Endothelial cell (in vitro differentiated cells): ENCODE measurements at places on chromosomes 5 and 9.

GRCh38 chr9:120730654-120731514, 16.6 kb upstream of the MEGF9 start:
- H3K27ac ChIP-seq: no peak overlapping the region
- H3K36me3 ChIP-seq: no peaks in the 10 kb centered on the region
- DNase-seq: no peak
- no peaks in the 10 kb centered on the region for H3K27me3 ChIP-seq
- no peaks in the 10 kb centered on the region for H3K4me1 ChIP-seq

GRCh38 chr5:155839251-155840037, 487.5 kb upstream of the SGCD start:
- no peak overlapping the region for H3K4me3 ChIP-seq
- no peaks in the 10 kb centered on the region for H3K36me3 ChIP-seq
- no peak overlapping the region for H3K27ac ChIP-seq
- H3K27me3 ChIP-seq: no peaks in the 10 kb centered on the region
- DNase-seq: no peak

GRCh38 chr5:131863700-131864099, 66.9 kb upstream of the FNIP1 start:
- H3K27ac ChIP-seq: no peak overlapping the region
- H3K4me3 ChIP-seq: no peak overlapping the region
- H3K36me3 ChIP-seq: no peaks in the 10 kb centered on the region
- no peaks in the 10 kb centered on the region for H3K4me1 ChIP-seq
- DNase-seq: no peak
- peaks cover 2% of the 10 kb centered on the region for H3K27me3 ChIP-seq

GRCh38 chr5:168291342-168291963, at the start of gene WWC1:
WWC1 (plus strand) TSS chr5:168291645; CDS start chr5:168292153, 508 bp downstream.
- peak; percentile 53 for DNase-seq
- peaks cover 28% of the 10 kb centered on the region for H3K27me3 ChIP-seq
- peaks cover 5% of the 10 kb centered on the region for H3K4me1 ChIP-seq
- H3K4me3 ChIP-seq: peak within 1 kb of the TSS; percentile 92
- no peaks in the 10 kb centered on the region for H3K36me3 ChIP-seq

DNA sequence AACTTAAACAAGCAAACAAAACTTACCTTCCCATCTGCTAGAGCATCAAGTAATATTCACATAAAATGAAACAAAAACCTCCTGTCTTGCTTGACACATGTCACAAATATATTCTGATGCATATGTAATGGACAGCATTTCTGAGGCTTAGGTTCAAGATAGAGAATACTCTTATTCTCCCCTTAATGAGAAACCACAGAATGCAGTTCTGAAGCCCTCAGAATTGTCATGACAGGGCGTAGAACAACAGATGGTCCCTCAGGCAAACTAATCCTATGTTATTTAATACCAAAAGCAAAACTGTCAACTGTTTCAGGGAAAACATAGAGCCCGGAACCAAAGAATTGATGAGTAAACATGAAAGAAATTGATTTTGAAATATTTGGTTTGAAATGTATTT, 229.9 kb upstream of the RIOK2 start:
- H3K27me3 ChIP-seq: no peaks in the 10 kb centered on the region
- no peak for DNase-seq
- no peak overlapping the region for H3K27ac ChIP-seq
- H3K4me3 ChIP-seq: no peak overlapping the region

GRCh38 chr5:40046792-40047191, 622.0 kb upstream of the DAB2 start:
- no peak overlapping the region for H3K27ac ChIP-seq
- no peaks in the 10 kb centered on the region for H3K27me3 ChIP-seq
- H3K36me3 ChIP-seq: no peaks in the 10 kb centered on the region
- no peak for DNase-seq

DNA sequence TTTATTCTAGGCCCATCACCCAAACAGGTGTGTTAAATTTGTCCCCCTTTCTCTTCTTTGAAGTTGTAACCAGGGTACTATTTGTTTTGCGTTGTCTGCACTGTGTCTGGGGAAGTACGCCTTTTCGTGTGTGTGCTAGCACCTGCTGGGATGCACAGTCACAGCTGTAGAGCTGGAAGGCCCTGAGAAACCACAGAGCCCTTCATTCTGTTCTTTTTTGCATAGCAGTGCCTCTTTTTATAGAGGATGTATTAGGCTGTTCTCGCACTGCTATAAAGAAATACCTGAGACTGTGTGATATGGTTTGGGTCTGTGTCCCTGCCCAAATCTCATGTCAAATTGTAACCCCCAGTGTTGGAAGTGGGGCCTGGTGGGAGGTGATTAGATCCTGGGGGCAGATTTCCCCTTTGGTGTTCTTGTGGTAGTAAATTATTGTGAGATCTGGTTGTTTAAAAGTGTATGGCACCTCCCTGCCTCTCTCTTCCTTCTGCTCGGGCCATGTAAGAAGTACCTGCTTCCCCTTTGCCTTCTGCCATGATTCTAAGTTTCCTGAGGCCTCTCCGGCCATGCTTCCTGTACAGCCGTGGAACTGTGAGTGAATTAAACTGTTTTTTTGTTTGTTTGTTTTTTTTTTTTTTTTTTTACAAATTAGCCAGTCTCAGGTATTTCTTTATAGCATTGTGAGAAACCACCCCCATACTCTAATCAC, 14.0 kb downstream of the SEC61B start:
- H3K4me3 ChIP-seq: no peak overlapping the region
- no peak for DNase-seq
- peaks cover 24% of the 10 kb centered on the region for H3K4me1 ChIP-seq
- peak overlapping the region; percentile 77 for H3K27ac ChIP-seq

GRCh38 chr9:136757751-136758140, 297 bp downstream of the LCN8 start:
- H3K4me1 ChIP-seq: no peaks in the 10 kb centered on the region
- H3K4me3 ChIP-seq: no peak overlapping the region
- peaks cover 12% of the 10 kb centered on the region for H3K27me3 ChIP-seq
- no peak overlapping the region for H3K27ac ChIP-seq
- H3K36me3 ChIP-seq: peaks cover 3% of the 10 kb centered on the region
- DNase-seq: no peak

DNA sequence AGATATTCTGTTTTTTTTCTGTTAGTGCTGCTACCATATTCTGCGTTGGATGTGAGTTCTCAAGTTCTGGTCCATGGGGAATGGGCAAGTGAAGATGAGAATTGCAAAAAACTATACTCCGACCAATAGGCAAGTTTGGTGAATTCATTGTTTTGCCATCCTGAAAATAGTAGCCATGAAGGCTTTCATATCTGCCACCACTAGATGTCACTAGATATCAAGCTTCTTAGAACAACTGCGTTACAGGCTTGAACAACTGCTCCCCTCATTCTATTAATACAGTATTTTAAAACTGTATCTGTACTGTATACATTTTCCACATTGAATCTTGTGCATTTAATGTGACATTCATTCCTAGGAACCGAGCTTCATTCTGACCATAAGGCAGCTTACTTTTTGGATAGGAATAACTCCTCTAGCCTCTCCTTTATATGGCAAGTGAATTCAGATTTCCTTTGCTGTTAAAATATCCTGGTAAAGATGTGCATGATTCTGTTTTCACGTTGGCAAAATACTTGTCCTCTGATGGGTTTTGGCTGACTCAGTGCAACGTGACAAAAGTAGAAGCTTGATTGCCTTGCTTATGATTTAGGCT, 163.6 kb downstream of the SREK1 start:
- no peak overlapping the region for H3K27ac ChIP-seq
- peaks cover 2% of the 10 kb centered on the region for H3K4me1 ChIP-seq
- H3K36me3 ChIP-seq: no peaks in the 10 kb centered on the region
- no peak overlapping the region for H3K4me3 ChIP-seq

- H3K4me3 ChIP-seq: no peak overlapping the region
- peaks cover 3% of the 10 kb centered on the region for H3K27me3 ChIP-seq
- no peak for DNase-seq
- H3K27ac ChIP-seq: no peak overlapping the region
Observed at GRCh38 chr5:35146406-35146805, 83.9 kb downstream of the PRLR start.

GRCh38 chr9:7394002-7394774, 405.4 kb downstream of the DMAC1 start:
- no peaks in the 10 kb centered on the region for H3K36me3 ChIP-seq
- H3K4me1 ChIP-seq: no peaks in the 10 kb centered on the region
- peaks cover 2% of the 10 kb centered on the region for H3K27me3 ChIP-seq
- no peak overlapping the region for H3K4me3 ChIP-seq

- H3K27ac ChIP-seq: no peak overlapping the region
- no peak for DNase-seq
- no peaks in the 10 kb centered on the region for H3K4me1 ChIP-seq
Observed at GRCh38 chr9:91296354-91296753, 65.4 kb downstream of the AUH start.

GRCh38 chr5:137342764-137343163, 156.4 kb downstream of the SPOCK1 start:
- H3K4me1 ChIP-seq: peaks cover 26% of the 10 kb centered on the region
- no peak overlapping the region for H3K27ac ChIP-seq
- H3K36me3 ChIP-seq: no peaks in the 10 kb centered on the region
- H3K4me3 ChIP-seq: no peak overlapping the region

DNA sequence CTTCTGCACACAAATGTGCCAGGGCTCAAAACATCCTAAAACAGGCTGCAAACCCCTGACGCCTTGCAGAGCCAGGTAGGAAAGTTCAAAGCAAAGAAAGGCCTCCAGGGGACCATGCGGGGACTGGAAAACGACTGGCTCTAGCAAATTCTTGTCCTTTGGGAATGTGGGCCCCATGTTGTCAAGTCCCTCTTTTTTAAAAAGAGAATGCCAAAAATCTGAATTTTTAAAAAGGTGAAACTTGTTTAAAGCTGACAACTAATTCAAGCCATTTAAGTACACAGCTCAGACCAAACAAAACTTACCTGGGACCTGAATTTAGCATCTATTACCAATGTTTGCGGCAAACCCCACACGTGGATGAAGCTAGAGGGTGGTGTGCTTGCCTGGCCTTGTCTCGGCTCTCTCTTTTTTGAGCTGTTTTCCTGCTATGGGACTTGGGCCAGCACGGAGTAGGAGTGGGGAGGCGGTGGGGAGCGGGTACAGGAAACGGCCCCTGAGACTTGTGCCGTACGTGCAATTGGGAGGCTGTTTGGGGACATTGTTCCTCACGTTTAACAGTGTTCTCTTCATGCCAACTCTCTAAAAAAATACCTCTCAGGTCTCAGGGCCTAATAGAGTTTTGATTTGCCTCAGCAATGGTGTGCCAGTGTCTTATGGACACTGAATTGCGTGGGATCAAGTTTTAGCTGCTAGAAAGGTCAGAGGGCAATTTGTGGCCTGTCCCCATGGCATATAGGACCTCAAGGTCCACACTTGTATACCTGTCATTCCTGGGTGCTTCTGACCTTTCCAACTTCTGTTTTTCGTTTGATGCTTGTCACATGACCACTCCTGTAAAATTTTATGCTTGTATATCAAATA, 15.1 kb upstream of the PHF19 start:
- no peak overlapping the region for H3K27ac ChIP-seq
- H3K4me1 ChIP-seq: no peaks in the 10 kb centered on the region
- H3K4me3 ChIP-seq: no peak overlapping the region
- H3K27me3 ChIP-seq: peaks cover 10% of the 10 kb centered on the region
- no peaks in the 10 kb centered on the region for H3K36me3 ChIP-seq
- no peak for DNase-seq

DNA sequence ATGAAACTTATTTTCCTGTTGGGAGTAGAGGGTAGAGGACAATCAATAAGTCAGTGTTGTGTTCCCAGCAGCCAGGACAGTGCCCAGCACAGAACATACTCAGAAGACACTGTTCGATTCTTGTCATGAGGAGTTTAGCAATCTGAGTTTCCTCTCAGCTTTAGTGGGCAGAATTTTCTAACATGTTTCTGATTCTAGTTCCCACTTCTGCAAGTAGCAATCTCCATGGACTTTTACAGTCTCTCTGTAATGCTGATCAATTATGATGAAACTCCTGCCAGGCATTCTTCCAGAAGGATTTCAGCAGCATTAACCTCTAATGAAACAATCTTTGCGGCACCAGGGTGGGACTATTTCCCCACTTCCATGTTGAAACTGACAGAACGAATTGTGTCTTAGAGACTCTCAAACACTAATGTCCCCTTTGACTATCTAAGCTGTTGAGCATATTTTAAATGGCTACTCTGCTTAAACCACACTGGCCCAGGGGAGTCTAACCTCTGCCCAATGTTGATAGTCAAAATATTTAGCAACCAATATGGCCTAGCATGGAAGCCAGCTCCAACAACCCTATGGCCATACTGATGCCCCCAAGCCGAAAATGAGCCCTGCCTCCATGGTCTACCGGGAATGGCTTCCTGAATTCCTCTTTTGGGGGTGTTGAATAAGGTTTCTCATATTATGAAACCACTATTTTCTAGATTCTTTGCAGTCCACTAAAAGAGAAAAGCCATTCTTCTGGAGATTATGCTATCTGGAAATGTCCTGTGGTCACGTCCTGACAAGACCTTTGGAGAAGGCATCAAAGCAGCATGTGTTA, 484.3 kb downstream of the BNC2 start:
- H3K27ac ChIP-seq: no peak overlapping the region
- H3K27me3 ChIP-seq: peaks cover 2% of the 10 kb centered on the region
- DNase-seq: no peak
- H3K36me3 ChIP-seq: no peaks in the 10 kb centered on the region
- no peak overlapping the region for H3K4me3 ChIP-seq
- peaks cover 9% of the 10 kb centered on the region for H3K4me1 ChIP-seq

DNA sequence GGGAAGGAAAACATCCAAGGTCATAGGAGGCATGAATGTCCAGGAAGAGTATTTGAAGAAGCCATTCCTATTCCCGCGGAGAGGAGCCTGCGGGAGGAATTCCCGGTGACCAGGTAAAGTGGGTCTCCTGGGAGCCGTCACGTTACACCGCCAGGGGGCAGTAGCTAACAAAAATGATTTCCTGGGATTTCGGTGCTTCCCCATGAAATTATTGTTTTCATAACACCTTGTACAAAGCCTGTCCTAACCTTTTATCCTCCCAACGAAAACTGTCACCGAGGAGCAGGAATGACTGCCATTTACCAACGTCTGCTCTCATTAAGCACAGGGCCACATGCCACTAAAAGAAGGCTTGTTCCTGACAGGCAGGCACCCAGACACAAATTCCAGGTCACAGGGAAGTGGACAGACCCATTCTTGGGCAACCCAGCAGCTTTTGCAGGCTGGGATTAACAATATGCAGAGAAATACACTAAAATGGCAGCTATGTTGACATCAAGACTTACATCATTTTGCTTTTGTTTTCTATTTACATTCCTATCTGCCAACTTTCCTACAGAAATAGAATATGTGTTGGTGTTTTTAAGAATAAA, 41.2 kb upstream of the CTSL start:
- H3K27me3 ChIP-seq: peaks cover 8% of the 10 kb centered on the region
- no peak overlapping the region for H3K27ac ChIP-seq
- no peak overlapping the region for H3K4me3 ChIP-seq
- H3K36me3 ChIP-seq: no peaks in the 10 kb centered on the region
- peak; percentile 60 for DNase-seq

- H3K4me1 ChIP-seq: no peaks in the 10 kb centered on the region
- H3K27me3 ChIP-seq: peaks cover 3% of the 10 kb centered on the region
- no peak for DNase-seq
- no peak overlapping the region for H3K4me3 ChIP-seq
- H3K36me3 ChIP-seq: no peaks in the 10 kb centered on the region
- no peak overlapping the region for H3K27ac ChIP-seq
Observed at GRCh38 chr5:6902597-6902996, 189.4 kb downstream of the TENT4A start.

- no peak overlapping the region for H3K4me3 ChIP-seq
- H3K27me3 ChIP-seq: peaks cover 9% of the 10 kb centered on the region
- H3K36me3 ChIP-seq: no peaks in the 10 kb centered on the region
Observed at GRCh38 chr9:134933076-134933659, 15.5 kb upstream of the FCN1 start.

GRCh38 chr5:80116465-80116864, 81.3 kb downstream of the THBS4 start:
- H3K27ac ChIP-seq: no peak overlapping the region
- H3K4me1 ChIP-seq: peaks cover 9% of the 10 kb centered on the region
- H3K4me3 ChIP-seq: no peak overlapping the region
- DNase-seq: no peak
- H3K27me3 ChIP-seq: peaks cover 3% of the 10 kb centered on the region
